AG20443 (cell line): ENCODE measurements at places on chromosomes 4 and X.
A peak's percentile ranks its signal among the peaks of the same experiment; 100 is the strongest.

DNA sequence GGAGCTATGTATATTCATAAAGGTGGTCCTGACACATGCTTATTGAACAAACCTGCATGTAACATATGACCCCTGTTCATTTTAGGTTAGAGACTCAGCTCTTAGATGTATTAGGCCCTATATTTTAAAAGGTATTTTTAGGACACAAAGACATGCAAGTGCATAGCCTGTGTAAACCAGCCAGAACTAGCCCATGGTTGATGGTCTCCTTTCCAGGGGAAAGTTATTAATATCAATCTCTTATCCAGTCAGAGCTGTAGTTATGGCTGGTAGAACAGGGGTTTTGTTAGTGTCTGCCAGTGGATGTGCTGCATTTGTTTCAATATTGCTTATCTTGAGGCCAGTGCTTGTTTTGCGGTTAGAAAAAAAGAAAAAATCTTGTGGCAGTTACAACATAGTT is 488.6 kb downstream of the KCTD8 start:
- no peak for DNase-seq

- no peak for DNase-seq
These were observed 27.1 kb upstream of the NSUN7 start for GRCh38 chr4:40722576-40723161.

- peak; percentile 94 for DNase-seq
These were observed 27.5 kb downstream of the SETD7 start for GRCh38 chr4:139528377-139529005.

DNA sequence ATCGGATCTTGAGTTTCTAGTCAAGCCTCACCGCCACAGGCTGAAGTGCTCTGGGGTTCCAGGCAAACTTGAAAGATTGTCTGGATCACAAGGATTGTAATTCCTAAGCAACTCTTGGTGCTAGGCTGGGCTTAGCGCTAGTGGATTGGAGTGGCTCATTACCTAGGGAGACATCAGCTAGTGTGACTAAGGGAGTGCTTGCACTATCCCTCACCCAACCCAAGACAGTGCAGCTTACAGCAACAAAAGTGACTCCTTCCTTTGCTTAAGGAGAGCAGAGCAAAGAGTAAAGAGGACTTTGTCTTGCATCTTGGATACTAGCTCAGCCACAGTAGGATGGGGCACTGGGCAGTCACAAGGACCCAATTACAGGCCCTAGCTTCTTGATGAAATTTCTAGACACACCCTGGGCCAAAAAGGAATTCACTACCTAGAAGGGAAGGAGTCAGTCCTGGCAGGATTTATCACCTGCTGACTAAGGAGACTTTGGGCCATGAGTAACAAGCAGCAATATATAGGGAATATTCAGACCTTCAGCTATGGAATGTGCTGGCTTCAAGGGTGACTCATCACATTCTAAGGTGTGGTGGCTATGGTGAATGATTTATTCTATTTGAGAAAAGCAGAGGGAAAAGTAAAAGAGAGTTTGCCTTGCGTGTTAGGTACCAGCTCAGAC is 1212.4 kb downstream of the PCDH18 start:
- no peak for DNase-seq

GRCh38 chr4:105036991-105037390 is 109.7 kb upstream of the TET2 start:
- DNase-seq, result no peak

- no peak for DNase-seq
These were observed 67.6 kb upstream of the CTSO start for GRCh38 chr4:156021298-156021697.

- no peak for DNase-seq
These were observed 42.8 kb upstream of the TRIM2 start for GRCh38 chr4:153161226-153161963.

DNA sequence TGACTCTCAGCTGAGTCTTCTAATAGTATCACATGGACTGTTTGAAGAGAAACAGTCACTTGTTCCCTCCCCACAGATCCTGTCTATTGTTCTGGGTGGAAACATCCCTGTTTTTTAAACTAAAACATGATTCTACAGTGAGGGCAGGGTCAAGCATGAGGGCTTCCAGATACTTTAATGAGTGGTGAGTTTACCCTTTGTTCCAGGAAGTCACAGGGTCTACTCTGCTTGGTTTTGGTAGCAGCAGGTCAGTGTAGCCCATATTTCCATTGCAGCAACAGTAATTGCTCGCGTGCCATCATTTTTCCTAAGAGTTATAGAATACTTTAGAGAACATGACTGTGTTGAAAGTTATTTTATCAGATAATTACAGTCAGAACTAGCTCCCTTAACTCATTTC is 87.4 kb downstream of the ZNF732 start:
- DNase-seq, result no peak

DNA sequence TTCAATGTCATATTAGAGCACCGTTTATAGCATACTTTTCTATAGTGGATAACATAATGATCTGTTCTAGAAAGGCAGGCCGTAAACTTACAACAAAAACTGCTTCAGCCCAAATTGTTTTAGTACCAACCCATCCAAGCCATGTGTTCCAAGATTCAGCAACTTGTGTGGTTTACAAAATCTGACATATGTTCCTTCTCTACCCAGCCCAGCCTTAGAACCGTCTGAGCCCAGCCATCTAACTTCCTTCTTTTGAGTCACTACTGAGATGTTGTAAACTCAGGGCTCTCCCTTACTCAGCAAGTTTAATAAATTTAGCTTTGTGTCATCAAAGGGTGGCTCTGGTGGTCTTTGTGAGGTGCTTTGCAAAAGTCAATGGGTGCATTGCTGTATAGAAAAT is 32.4 kb upstream of the REPS2 start:
- no peak for DNase-seq

DNA sequence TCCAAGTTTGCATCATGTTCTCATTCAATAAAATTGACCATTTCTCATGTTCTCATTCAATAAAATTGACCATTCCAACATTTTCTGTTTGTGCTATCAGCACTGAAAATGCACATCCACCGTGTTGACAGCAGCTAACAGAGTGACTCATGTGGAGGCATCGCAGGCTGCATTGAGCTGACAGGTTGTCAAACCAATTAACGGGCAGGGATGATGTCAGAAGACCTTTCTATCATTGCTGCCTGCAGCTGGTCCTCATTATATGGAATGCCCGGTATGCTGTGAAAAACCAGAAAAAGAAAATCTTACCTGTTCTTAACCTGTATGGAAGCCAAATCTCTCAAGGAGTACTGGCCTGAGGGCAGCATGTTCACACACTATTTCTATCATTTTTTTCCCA is 202.0 kb downstream of the SMIM20 start:
- DNase-seq, result no peak

DNA sequence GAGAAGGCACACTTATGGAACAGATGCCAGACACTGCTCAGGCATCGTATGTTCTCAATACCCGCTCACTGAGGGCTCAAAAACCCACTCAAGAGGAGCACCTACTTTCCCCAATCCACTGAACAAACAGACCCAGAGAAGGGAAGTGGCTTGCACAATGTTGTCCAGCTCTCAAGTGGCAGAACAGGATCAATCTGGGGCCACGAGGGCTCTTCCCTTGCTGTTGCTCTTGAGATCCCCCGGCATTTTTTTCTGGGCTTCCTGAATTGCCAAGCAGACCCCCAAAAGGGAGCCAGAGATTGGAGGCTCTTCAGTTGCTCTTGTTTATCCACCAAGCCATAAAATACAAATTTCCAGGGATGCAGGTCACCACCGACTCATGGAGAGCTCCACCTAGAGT is 35.7 kb downstream of the IDS start:
- peak; percentile 16 for DNase-seq

- no peak for DNase-seq
These were observed 968 bp downstream of the ASB11 start for GRCh38 chrX:15314472-15314871.

DNA sequence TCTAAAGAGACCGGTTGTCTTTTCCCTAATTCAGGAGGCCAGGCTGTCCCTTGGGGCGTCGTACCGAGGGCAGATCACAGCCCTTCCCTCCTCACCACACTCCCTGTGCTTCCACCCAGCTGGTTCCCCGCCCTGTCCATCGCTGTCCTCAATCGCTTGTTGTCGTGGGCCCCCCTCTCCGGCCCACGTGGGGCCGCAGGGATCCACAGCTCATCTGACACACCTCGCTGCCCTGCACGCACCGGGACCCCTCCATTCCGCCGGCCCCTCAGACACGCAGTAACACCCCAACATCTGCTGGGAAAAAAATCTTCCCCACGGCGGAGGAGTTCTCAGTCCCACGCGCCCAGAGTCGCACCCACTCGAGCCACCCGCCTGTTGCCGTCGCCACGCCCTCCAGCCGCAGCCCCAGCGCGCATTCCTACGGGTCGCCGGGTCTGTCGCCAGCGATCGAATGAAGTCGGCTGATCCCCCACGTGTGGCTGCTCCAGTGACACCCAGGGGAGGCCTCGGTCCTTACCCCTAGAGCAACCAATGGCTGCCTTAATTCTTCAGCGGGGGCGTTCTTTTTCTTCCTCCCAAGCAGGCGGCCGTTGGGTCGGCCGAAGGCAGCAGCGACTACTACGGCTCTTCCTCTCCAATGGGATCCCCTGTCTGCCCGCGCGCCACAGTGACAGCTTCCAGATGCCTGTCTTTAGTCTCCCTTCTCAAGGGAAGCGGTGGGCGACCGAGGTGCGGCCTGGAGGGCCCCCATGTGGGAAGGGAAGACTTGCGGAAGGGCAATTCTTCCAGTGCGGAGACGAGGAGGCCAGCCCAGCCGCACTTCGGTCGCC is 893 bp upstream of the SEPTIN11 start:
- DNase-seq, result peak; percentile 81

GRCh38 chrX:118614150-118614549 is 113.3 kb upstream of the IL13RA1 start:
- DNase-seq, result no peak

GRCh38 chr4:25215511-25215910 is 18.3 kb upstream of the PI4K2B start:
- DNase-seq, result no peak

GRCh38 chrX:153640045-153640686 is 6.8 kb upstream of the DUSP9 start:
- no peak for DNase-seq

- DNase-seq, result peak; percentile 95
These were observed 5.5 kb upstream of the SMIM20 start for GRCh38 chr4:25908491-25908901.

GRCh38 chr4:138236037-138236436 is 6.1 kb downstream of the SLC7A11 start:
- DNase-seq, result no peak

DNA sequence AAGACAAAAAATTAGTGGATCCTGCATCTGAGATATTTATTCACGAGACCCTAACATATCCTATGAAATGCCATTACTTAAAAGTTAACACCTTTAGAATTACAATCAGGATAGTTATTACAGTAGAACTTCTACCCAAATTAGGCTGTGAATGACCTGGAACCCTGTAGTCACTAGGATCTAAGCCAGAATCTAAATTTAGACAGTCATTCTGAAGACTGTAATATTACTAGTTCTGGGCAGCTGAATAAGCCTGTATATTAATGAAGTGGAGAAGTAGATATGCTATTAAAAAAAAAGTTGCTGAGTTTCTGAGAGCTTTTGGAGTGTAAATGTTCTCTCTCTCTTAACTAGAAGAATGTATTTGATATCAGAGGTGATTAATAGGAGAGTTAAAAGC is 67.0 kb downstream of the FAM13A start:
- no peak for DNase-seq
